Eye (tissue), 1 donor: ENCODE measurements at places on chromosomes 16 and 17.

DNA sequence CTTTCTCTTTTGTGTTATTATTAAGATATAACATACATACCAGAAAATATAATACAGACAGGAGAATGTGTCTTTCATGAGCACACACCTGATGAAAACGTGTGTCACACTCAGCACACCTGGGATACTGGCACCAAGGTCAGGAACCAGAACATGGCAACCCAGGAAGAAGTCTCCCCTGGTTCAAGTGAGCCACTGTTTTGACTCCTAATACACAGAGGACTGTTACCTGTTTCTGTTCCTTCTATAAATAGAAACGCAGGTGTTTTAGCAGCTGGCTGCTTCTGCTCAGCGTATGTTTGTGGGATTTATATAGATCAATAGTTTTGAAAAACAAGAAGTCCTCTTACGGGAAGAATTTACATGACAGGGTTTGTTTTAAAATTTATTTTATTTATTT is 3.5 kb downstream of the SEC14L1 start:
- no peak for DNase-seq

DNA sequence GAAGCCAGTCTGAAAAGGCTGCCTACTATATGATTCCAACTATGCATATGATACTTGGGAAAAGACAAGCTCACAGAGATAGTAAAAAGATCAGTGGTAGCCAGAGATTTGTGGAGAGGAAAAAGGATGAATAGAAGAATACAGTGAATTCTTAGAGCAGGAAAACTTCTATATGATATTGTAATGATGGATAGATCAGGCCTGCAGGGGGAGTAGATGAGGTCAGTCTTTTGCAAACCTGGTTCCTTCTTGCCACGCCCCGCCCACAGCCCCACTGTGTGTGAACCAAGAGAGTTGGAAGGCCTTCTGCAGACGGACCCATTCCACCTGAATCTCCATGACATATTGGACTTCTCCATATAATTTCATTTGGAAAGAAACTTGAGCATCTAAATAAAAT is 761 bp upstream of the CCL8 start:
- no peak for DNase-seq

GRCh38 chr17:34850023-34850422 is 111.2 kb downstream of the CCT6B start:
- no peak for DNase-seq

- DNase-seq, result no peak
These were observed 282.9 kb downstream of the RBFOX1 start for GRCh38 chr16:7615565-7615964.

GRCh38 chr16:10206215-10206614 is 24.0 kb upstream of the GRIN2A start:
- DNase-seq, result no peak

GRCh38 chr17:63156986-63157385 is 191.0 kb downstream of the TANC2 start:
- DNase-seq, result no peak

GRCh38 chr16:4159726-4160125 is 43.5 kb upstream of the ADCY9 start:
- no peak for DNase-seq

- no peak for DNase-seq
These were observed 18.1 kb downstream of the UBE2O start for GRCh38 chr17:76434870-76435269.

- DNase-seq, result no peak
These were observed 264.6 kb upstream of the KCNJ16 start for GRCh38 chr17:69810326-69810965.

- no peak for DNase-seq
These were observed 202.5 kb downstream of the ZFHX3 start for GRCh38 chr16:72845322-72846020.

DNA sequence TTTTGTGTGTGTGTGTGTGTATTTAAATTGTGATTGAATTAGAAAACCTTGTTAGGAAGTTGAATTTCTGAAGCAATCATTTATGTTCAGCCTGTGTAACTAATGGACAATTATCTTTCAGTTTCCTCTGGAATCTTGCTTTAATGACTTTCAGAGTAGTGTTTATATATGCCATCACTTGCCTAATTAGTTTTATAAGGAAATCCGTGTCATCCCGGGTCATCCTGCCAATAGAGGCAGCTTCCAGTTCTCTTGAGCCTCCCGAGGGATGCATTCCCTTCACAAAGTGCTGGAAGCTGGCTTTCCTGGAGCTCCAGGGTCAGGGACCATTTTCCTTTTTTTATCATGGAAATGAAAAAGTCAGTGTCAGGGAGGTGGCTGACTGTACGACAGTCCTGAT is 42.9 kb downstream of the PRKCA start:
- peak; percentile 43 for DNase-seq

DNA sequence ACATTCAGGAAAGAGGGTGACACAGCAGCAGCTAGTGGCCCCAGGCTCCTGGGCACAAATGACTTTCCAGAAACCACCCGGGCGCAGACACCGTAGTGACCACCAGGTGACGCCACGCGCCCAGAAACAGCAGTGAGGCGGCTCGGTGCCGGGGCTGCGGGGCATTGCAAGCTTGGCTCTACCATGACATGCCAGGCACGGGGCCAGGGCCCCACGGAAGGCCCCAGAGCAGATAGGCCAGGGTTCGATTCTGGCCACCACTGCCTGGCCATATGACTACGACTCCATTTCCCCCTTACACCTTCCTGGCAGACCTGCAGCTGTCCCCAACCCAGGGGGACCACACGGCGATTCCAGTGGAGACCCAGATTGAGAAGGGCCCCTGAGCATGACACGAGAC is 6.7 kb downstream of the RHBDF1 start:
- DNase-seq, result peak; percentile 89

DNA sequence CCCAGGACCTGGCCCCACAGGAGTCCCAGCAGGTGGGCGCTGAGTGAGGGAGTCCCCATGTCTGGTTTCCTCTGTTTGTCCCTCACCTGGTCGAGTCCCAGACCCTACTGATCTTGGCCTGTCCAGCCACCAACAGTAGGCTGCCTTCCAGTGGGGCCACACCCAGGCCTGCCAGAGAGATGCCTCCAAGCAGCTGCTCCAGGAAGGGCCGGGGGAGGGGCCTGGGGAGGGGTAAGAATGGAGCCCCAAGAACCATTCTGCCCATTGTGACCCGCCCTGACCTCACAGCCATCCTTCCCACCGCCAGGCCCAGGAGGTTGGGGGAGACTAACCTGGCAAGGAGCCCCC is 736 bp downstream of the SPATA20 start:
- DNase-seq, result no peak

- DNase-seq, result no peak
These were observed 8.5 kb upstream of the MEIOC start for GRCh38 chr17:44647736-44648135.

- DNase-seq, result no peak
These were observed 23.3 kb upstream of the TAC4 start for GRCh38 chr17:49871211-49871610.

DNA sequence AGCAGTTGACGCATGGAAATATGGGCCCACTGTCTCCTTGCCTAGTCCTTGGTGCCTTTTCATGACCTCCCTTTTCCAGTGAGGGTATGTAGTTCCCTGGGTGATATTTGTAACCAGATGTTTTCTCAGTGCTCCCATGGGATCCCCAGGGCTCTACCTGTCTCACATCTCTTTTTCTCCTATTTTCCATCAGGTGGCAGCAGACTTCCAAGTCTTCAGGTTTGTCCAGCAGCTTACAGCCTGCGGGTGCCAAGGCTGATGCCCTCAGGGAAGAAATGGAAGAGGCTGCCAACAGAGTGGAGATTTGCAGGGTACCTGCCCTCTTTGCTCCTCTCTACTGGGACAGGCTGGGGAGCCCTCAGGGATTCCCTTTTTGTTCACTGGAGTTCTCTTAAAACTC is 89.1 kb downstream of the ELAC2 start:
- no peak for DNase-seq

DNA sequence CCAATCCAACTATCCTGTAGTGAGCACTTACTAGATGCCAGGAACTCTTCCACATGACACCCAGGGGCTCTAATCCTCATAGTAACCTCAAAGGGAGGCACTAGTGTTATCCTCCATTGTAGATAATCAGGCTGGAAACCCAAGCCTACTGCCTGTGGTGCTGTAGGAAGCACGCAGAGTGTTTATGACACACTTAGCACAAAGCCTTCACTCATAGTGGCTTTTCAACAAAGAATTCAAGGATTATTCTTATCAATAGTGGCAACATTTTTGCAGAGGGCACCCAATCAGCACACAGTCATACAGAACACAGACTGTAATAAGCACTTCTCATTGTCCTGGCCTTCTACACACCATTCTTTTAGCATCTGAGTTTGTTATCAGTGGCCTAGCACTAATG is 18.5 kb upstream of the SOX9 start:
- DNase-seq, result no peak

DNA sequence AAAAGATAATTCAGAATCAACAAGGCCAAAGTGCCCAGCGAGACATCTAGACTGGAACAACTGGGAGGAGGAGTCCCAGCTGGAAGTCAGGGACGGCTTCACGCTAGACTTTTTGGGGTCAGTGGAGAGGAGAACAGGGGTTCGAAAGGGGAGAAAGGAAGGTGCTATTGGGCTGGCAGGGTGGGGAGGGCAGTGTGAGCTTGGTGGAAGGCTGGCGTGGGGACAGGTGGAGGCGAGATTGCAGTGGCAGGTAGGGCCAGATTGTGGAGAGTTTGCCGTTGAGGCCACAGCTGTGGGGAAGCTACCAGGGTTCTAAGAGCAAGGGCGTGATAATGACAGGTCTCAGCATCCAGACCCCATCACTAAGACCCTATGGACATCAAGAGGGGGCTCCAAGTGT is 10.5 kb downstream of the SDK2 start:
- no peak for DNase-seq

GRCh38 chr16:13453938-13454553 is 465.9 kb upstream of the ERCC4 start:
- DNase-seq, result peak; percentile 77

GRCh38 chr17:45950888-45951287 is 48.2 kb upstream of the STH start:
- no peak for DNase-seq

DNA sequence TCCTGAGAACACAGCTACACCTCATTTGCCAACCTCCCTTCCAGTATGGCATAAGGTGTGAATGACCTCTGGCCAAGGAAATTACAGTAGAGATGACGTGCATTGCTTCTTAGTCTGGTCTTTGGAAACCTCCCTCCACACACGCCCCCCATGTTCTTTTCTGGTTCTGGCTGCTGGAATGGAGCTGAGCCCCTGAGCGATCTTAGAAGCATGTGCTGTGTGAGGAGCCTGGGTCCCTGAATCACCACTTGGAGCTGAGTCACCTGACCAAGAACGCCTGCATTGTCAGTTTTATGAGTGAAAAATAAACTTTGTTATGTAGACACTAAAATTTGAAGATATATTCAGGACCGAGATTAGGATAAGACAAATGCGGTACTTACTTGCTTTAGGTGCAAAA is 51.4 kb downstream of the HS3ST3A1 start:
- no peak for DNase-seq

DNA sequence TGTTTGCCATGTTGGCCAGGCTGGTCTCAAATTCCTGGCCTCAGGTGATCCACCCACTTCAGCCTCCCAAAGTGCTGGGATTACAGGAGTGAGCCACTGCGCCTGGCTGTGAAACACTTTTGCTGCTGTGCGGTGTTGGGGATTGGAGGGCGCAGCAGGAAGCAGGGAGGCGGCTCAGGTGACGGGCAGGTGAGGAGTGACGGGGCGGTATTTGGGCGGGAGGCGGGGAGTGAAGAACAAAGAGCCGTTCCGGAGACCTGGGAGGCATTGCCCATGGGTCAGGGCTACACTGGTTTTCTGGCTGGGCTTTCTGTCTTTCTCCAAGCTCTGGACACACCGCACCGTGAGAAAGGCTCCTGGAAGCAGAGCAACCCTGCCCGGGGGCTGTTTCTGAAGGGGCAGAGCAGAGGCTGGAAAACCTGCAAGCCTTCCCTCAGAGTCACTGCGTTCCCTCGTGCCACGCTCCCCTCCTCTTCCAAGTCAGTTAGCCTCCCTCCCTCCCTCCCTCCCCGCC is 22.1 kb downstream of the CRISPLD2 start:
- no peak for DNase-seq

- DNase-seq, result no peak
These were observed 54.9 kb upstream of the MYH10 start for GRCh38 chr17:8685381-8685780.

DNA sequence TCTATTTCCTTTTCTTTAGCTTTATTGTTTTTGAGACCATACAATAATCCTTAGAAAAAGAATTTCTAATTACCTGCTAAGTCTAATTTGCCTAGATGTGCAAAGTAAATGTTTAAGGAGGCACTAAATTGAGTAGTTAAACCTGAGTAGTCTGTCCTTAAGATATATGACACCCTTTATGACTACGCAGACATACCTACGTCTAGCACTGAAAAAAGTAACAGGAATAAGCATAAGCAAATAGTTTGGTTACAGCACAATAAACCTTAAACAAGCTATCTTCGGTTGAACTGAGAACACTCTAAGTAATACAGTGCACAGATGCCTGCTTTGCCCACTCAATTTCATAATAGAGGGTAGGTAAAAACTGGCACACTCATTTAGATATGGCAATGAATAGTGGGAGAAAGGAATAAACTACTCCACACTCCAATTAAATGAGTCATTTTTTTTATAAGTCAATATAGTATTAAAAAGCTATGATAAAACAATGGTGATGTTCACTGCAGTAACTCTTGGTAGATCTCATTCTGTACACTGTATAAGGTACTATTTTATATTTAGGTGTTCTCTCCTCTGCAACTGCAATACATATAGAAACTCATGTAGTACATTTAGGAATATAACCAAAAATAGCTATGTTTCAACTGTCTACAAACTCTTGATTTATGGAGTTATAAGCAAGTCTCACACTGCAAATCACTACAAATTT is 19.7 kb upstream of the INTS2 start:
- no peak for DNase-seq

DNA sequence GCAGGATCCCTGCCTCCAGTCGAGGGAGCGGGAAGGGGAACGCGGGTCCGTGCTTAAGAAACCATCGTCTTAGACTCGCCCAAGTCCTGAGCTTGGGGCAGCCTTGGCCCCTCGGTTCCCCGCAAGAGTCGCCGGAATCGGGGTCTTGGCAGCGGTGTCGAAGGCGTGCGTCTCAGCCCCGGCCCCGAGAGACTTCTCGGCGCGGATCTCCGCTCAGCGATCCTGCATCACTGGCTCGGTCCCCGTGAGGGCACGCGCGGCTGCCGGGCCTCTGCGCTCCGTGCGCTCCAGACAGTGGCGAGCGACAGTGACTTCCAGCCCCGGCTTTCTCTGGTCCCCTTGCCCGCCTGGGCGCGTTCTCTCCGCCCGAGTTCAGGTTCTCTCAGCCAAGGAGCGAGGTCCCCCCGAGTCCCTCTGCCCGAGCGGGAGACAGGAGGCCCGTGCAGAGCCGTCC is 380 bp downstream of the HS3ST3A1 start:
- peak; percentile 79 for DNase-seq
